ENCODE measurements at places on chromosomes 3 and 15.

GRCh38 chr15:83249030-83249343, 35.5 kb downstream of the BNC1 start:
- DNase-seq, result no peak

- no peak for DNase-seq
These were observed 35.6 kb upstream of the ARHGEF3 start for GRCh38 chr3:56837196-56837955.

DNA sequence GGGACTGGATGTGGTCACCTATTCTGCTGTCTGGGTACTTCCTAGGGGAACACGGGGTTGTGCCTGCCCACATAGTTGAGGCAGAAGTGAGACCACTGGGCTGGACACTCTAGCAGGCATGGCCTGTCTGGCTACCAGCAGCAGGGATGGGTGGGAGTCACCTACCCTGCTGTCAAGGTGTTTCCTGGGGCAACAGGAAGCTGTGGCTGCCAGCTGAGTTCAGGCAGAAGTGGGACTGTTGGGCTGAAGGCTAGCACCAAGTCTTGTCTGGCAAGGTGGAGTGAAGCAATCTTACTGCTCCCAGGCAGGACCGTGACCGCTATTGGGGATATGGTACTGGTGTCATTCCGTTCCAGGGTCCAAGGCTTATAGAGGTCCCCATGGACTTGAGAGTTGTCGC, 20.3 kb upstream of the ZDHHC23 start:
- DNase-seq, result no peak

- DNase-seq, result no peak
These were observed 9.7 kb downstream of the LIPC start for GRCh38 chr15:58441376-58442070.

GRCh38 chr15:77144026-77144425, 73.1 kb upstream of the TSPAN3 start:
- DNase-seq, result no peak

DNA sequence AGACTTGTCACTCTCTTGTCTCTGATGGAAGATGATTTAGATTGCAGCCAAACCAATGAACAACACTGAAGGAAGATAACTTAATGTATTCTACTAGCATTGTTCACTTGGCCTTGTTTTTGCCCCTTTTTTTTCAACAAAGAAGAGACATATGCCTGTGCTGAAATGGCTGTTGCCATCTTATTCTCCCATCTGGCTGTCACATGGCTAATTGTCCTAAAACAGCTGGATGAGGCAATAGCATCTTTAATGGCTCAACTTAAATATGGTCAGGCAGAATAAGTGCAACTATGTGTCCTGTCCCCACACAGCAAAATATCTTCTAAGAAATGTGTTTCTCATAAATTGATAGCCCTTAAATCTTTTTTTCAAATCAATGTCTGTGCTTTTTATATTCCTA, 576.9 kb downstream of the TUSC7 start:
- no peak for DNase-seq

GRCh38 chr3:27632431-27633223, 89.5 kb downstream of the EOMES start:
- peak; percentile 63 for DNase-seq

- no peak for DNase-seq
These were observed 26.4 kb downstream of the ASB7 start for GRCh38 chr15:100628746-100629145.

DNA sequence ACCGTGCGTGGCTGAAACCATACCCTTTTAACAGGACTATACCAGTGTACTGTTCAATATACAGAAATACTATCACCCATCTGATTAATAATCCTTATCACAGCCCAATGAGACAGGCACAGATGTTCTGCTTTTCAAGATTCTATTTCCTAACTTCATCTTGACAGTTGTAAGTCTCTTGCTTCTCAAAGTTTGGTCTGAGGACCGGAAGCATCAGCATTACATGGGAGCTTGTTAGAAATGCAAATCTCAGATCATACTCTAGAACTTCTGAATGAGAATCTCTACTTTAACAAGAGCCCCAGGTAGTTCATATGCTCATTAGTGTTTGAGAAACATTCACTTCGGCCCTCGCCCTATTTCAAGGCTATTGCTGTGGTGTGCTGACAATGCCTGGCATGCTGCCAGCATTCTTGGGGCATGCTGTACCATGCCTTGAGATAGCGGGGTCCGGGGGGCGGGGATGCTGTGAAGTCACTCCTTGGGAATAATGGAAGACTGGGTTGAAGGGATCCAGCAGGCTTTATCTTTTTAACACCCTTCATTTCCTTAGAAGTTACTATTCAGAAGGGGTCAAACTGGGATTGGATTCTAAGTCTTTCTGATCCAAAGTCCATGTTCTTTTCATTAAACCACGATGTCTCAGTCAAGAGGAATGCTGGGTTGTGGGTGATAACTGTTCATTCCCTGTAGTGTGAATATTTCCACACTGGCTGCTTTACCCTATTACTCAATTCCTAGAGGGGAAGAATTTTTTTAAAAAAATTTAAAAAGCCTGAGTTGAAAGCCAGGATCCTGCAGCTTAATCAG, 194.7 kb downstream of the LPP start:
- no peak for DNase-seq

GRCh38 chr3:29335438-29335837, 54.6 kb downstream of the RBMS3 start:
- no peak for DNase-seq

- peak; percentile 21 for DNase-seq
These were observed 48.7 kb upstream of the NR2E3 start for GRCh38 chr15:71761649-71762048.

DNA sequence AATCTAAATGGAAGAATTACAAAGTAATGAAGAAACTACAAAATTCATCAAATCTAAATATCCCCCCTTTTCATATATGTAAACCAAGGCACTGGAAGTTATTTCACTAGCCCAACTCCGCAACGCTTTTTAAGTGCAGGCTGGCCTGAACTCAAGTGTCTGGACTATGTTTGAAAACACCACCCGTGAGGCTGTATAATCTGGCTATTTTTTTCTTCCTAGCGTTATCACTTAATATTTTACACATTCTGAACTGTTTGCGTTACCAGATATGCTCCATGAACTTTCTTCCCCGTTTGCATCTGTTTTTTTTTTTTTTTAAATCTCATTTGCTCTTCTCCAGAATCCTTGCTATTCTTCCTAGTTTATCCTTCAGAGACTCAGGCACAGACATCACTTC, 619.5 kb upstream of the CBLB start:
- DNase-seq, result no peak

DNA sequence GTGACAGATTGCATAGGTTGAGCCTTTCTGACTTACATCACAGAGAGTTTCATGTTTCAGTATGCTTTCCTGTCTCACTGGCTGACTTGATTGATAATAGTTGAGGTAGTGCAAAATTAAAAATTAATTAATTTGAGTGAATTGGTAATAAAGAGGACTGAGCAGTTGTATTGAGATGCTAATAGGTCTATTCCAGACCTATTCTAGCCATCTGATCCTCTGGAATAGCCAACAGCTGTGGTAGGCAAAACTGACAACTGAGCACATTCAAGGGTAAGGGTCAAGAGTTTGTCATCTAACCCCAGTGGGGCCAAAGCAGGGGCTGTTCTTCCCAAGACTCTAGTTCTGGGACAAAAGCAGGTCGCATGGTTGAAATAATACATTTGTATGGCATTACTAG, 132.4 kb downstream of the EPHA3 start:
- DNase-seq, result no peak

GRCh38 chr15:90301707-90302300, 36.3 kb downstream of the NGRN start:
- DNase-seq, result no peak

GRCh38 chr3:170506556-170506955, 79.3 kb downstream of the SLC7A14 start:
- DNase-seq, result no peak

DNA sequence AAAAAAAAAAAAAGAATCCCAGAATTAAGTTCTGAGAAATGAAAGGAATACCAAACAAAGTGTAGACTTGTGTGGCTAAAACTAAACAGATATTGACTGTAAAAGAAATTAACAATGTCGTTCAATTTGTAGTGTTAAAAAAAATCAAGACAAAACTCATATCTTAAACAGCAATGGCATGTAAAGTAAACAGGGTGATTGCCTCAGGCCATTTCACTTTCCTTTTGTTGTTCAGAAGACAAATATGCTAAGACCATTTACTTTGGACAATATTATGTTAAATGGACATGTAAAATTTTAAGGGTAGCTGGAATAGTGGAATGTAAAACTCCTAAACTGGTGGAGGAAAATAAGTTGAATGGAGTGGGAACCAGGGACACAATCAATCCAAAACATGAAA, 139.1 kb downstream of the RTP4 start:
- no peak for DNase-seq

- DNase-seq, result peak; percentile 0
These were observed 697.7 kb downstream of the TUSC7 start for GRCh38 chr3:117407317-117407716.

- DNase-seq, result no peak
These were observed 333.6 kb upstream of the TBL1XR1 start for GRCh38 chr3:177530908-177531307.

- no peak for DNase-seq
These were observed 92.1 kb upstream of the UBE2E1 start for GRCh38 chr3:23713641-23714040.

DNA sequence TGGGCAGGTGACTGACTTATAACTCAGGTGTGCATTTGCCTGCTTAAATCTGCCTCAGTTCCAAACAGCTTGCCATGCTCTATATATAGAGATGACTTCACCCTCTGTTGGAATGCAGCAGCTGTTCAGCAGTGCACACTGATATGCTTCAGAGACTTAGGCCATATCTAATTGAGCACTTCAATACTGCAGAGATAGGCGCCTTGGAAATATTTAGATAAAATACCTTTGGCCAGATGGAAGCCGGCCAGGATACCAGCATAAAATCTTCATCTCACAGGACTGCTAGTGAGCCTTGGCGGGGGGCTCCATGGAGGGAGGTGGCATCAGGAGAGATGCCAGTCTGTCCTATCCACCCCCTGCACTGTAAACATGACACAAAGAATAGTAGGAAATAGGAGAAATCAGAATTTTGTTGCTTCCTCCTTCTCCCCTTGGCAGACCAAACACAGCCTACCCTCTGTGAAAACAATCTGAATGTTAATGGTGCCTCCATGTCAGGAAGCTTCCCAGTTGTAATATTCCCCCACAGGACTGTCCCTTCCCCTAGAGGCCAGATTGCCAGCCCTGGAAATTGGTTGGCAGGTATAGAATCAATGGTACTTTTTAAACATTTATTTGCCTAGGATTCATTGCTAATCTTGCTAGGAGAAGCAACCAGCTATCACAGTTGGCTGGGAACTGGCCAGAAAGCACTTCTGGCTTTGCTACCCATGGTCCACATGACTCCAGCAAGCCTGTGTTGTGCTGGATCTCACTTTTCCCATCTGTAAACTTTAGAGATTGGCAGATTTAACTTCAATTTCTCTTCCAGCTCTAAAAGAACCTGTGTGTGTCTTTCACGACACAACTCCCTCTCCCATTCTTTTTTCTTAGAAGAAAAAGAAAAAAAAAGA, 215.5 kb upstream of the KCNMB2 start:
- no peak for DNase-seq

DNA sequence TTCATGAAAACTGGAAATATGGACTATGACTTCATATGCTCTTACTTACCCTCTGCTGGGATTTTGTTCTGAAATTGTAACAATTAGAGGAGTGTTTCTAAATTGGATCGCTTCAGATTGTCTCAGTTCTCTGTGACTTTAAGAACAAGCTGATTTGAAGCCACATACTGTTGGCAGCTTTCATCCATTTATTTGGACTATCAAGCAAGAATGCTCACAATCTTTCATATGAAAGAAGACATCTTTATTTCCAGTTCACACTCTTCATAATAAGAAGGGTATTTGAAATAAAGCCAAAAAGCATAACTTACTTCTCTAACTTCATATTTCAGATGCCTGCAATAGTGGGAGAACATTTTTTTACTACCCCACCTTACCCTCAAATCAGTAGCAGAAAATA, 491.6 kb upstream of the TPRG1 start:
- DNase-seq, result no peak

GRCh38 chr3:73378207-73378606, 246.5 kb downstream of the PDZRN3 start:
- no peak for DNase-seq

- no peak for DNase-seq
These were observed 54.7 kb upstream of the CNOT10 start for GRCh38 chr3:32630266-32630665.
